ENCODE measurements at places on chromosomes 2 and 18. TPM values are rescaled to one million over a fixed set of nuclear protein-coding genes. Genes with fewer than 3 reads are reported as not detected.

DNA sequence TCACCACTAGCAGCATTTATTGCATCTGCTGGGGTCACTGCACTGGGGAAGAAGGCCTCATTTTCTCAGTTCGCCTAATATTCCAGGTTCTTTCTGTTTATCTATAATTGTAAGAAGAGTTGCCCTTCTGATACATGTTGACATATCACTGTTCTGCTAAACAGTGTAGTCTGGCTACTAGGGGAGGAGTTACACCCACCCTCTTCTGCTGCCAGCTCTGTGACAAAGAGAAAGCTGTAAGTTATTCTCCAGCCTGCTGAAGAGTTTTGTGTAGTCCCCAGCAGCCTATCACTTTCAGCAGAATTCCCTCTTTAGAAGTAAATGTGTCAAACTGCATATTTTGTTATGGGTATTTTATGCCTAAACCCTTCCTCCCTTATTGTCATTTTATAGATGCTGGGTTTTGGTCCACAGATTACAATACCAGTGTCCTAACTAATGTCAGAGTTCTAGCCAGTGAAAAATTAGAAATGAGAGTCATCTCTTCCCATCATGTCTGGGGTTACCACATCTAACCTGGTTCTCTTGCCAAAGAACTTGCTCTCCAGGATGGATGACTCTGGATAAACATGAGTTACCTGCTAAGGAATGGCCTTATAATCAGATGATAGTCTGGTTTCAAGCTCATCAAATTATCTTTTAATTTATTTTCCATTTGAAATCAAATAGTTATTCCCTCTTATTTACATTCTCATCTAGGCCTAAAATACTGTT, 5.6 kb upstream of the MBOAT2 start:
- no peak for DNase-seq

GRCh38 chr2:8862230-8862629, 24.8 kb upstream of the KIDINS220 start:
- DNase-seq, result no peak

The PAX3 gene
- not detected for total RNA-seq

DNA sequence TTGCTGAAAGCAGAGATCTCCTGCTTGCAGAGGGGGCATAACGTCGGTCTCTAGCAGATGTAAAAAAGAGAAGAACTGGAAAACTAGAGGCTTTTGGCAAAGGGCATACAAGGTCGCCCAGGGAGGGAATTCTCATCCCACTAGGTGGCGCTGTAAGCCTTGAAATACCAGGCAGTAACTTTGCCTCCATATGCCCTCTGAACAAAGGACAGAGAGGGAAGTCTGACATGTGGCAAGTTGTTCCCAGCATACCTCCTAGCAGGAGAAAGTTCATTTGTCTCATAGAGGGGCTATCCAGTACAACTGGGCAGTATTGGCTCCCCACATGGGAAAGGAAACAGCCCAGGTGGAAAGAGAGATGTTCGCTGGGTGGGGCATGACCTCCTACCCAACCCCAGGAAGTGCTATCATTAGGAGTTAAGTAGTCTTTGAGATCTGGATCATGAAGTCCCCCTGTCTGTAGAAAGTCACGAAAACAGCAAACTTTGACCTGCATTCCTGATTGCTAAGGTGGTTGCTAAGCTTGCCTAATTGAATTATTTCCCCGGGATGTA, 39.9 kb downstream of the STK17B start:
- DNase-seq, result peak; percentile 82

- peak; percentile 92 for DNase-seq
These were observed 78.8 kb downstream of the TGOLN2 start for GRCh38 chr2:85248773-85249509.

The IL36A gene
- total RNA-seq, result not detected

DNA sequence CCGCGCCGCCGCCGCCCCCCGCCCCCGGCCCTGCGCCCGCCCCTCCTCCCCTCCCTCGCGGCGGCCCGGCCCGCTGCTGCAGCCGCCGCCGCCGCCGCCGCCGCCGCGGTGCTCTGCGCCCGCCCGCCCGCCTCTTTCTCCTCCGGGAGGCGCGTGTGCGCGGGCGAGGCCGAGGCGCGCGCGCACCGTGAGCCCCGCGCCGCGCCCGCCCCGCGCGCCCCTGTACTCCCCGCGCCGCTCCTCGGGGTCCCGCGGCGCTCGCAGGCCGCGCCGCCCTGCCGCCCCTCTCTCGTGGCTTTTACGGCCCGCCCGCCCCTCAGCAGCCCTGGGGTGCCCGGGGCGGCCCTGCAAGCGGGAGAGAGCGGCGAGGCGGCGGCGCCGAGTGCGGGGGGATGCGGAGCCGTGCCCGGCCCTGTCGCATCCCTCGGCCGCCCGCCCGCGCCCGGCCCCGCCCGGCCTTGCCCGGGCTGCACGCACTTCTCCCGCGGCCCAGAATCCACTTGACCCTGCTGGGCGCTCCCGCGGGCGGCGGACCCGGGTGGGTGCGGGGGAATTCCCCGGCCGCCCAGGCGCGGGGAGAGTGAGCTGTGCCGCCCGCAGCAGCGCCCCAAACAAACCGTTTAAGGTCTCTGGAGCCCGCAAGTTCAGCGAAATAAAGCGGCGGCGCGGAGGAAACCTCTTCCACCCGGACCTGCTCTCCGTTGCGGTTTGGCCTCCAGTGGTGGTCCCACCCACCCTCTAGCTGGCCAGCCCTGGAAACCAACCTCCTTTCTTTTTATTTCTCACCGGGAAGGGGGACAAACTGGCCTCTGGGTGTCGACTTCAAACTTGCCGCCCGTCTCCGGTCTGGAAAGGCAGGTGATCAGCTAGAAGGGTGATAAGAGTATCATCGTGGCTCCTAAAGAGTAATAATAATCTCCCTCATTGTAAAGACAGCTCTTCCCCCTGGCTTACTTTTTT, 37.4 kb downstream of the AFF3 start:
- DNase-seq, result no peak

The KHK gene
- total RNA-seq, result 8.7 TPM

DNA sequence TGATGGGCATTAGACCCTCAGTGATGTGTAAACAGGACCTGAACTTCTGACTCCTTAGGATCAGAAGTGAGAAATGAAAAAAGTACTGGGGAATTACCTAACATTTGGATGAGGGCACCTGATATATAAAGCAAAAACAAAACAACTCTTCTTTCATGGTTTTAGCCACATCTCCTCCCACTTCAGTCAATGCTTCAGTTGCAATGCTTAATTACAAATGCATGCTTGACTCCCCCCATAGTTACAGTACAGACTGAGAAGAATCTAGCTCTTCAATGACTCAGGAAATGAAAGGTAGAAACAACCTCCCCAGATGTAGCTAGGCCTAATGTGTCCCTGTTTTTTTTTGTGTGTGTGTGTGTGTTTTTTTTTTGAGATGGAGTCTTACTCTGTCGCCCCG, 276.8 kb upstream of the POU3F3 start:
- no peak for DNase-seq

The FHL2 gene
- 67.9 TPM for total RNA-seq

DNA sequence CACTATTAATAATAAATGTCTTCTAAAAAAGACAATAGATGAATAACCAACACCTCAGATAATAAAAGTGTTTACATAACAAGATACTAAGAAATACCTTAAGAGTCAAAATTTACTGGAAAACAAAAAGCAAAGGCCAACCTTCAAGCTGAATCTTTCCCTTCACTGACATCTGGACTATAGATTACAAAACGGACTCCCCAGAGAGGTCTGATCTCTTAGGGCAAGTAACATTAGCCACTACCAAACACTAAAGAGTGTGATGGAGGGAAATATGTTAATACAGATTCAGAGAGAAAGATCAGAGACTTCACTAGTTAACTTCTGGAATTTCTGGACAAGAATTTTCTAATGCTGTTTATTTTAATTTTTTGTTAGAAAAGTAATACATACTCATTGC, 13.9 kb downstream of the CLASP1 start:
- DNase-seq, result no peak

GRCh38 chr2:126698376-126698775, 42.4 kb downstream of the GYPC start:
- no peak for DNase-seq

DNA sequence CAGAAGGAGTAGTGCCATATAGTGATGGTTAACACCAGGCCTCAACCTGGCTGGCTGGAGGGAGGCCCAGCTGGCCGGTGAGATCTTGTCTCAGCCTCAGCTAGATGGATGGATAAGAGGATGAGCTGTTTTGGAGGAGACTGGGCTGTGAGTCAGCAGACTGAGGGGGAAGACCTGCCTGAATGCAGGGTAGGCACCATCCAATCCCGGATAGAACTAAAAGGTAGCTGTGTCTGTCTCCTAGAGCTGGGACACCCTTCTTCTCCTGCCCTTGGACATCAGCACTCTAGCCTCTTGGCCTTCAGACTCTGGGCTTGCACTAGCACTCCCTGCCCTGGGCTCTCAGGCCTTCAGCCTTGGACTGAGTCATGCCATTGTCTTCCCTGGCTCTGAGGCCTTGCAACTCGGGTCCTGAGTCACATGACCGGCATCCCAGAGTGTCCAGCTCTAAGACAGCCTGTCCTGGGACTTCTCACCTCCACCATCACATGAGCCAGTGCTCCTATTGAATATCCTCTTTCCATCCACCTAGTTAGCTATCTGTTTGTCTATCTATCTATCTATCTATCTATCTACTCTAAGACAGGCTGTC, 131.3 kb downstream of the TPO start:
- DNase-seq, result peak; percentile 37

GRCh38 chr2:157822993-157823392, 53.1 kb downstream of the ACVR1 start:
- peak; percentile 52 for DNase-seq

DNA sequence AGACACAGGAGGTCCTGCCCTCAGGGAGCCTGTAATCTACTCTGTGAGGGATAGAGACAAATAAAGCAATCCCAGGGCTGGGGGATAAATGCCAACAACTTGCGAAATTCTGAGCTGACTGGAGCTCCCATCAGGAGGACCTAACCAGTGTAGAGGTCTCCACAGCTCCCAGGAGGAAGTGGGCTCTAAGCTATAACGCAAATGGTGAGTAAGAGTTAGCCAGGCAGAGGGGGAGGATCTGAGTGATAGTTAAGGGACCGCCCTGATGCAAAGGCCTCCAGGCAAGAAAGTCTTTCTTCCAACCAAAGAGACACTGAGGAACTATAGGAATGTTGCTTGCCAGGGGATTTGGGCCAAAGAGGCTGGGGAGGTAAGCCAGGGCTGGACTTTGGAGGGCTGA, 16.0 kb upstream of the ZNF532 start:
- no peak for DNase-seq

The PMAIP1 gene
- total RNA-seq, result 23.2 TPM

- DNase-seq, result no peak
These were observed 453.4 kb downstream of the BCL11A start for GRCh38 chr2:60100034-60100433.

DNA sequence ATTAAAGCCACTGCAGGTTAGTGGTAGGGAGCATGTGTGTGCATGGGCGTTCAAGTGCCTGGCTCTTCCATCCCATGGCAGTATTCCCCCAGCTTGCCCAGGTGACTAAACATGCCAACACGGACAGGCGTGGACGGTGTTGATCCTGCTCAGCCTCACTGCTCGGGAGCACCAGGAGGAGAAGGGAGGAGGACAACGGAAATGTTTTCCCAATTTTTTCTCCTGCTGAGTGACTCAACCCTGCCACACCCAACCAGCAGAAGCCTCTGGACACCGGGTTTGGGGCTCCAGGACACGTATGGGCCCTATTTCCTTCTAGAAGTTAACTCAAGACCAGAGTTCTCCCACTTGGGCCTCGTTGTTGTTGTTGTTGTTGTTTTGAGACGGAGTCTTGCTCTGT, 139.1 kb downstream of the CYP26B1 start:
- DNase-seq, result no peak

DNA sequence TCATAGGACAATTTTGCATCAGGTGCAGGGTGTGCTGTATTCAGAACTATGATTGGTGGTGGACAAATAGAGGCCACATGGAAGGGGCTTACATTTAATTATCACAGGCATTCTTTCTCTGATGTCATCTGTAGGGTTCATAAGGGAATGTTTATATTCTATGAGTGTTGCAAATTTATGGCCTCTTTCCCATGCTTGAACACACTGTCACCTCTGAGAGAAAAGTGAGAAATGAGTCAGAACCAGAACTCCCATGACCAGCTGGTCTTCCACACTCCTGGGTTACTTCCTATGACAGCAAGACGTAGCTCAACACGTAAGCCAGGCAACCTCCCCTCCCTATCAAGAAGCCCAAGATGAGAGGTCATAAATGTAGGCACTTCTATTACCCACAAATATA, 310.8 kb downstream of the PIEZO2 start:
- DNase-seq, result peak; percentile 11

GRCh38 chr2:126719191-126719832, 63.4 kb downstream of the GYPC start:
- no peak for DNase-seq

The TCF23 gene
- total RNA-seq, result not detected

The IKZF2 gene
- total RNA-seq, result 1.8 TPM

DNA sequence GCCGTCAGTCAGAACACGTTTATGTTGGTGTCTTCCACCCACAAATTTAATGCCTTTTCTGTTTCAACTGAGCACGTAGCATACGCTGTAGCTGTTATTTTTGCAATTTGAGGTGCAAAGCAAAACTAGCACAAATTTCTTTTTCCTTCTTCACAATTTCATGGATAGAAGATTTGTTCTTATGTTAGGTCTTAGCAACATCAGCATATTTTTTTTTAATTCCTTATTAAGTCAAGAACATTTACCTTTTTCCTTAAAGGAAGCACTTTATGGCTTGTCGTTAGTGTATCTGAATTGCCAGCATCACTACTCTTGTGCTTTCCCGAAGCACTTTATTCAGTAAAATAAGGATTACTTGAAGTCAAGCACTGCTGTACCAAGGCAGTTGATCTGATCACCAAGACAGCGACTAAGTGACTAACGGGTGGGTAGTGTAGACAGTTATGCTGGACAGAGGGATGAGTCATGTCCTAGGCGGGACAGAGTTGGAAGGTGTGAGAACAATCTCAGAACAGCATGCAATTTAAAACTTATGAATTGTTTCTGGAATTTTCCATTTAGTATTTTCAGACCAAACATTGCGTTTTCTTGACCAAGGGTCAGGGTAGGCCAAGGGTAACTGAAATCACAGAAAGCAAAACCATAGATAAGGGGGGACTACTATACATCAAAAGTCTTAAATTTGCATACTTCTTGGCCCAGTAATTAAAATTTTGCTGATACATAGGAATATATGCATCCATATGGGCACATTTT, 13.3 kb downstream of the BABAM2 start:
- DNase-seq, result peak; percentile 76

GRCh38 chr2:11393711-11394236, 49.3 kb upstream of the ROCK2 start:
- DNase-seq, result peak; percentile 29

DNA sequence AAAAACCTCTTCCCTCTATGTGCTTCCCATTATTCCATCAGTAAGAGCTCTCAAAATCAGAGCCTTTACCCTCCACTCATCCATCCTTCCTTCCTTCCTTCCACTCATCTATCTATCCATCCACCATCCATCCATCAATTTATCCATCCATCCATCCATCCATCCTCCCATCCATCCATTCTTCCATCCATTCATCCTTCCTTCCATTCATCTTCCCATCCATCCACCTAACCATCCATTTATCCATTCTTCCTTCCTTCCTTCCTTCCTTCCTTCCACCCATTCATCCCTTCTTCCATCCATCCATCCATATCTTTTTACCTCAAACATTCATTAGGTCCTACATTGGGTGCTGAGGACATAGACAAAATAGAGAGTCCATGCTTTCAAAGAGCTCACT, 19.4 kb upstream of the KCNF1 start:
- DNase-seq, result no peak

- no peak for DNase-seq
These were observed 80.2 kb downstream of the NEB start for GRCh38 chr2:151654085-151654484.

GRCh38 chr18:60506682-60507081, 134.1 kb upstream of the MC4R start:
- no peak for DNase-seq

The RND3 gene
- 205 TPM for total RNA-seq

The UGT1A8 gene
- total RNA-seq, result not detected

The COQ10B gene
- total RNA-seq, result 57.6 TPM

All from A172 (cell line).